ENCODE measurements at places on chromosomes 5 and 9. TPM values are rescaled to one million over a fixed set of nuclear protein-coding genes. Genes with fewer than 3 reads are reported as not detected.

PLCXD3 gene
- polyA plus RNA-seq: 36.2 TPM

PAEP gene
- polyA plus RNA-seq: not detected

DNA sequence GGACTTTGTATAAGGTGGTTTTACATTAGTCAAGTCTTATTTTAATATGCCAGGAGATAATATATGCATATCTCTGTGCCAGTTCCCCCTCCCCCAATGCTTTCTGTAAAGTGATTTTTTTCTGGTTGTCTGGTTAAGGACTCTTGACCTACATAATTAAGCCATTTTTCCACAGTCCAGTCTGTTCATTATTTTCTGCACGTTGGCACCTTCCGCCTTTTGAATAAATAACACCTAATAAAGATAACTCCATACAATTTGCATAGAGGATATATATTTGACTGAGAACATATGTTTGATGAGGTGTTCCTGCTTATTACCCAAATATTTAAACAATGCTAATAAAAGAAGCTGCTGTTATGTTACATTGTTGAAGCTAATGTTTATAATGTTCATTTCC is 320.9 kb downstream of the DMAC1 start:
- no peak for DNase-seq

DNA sequence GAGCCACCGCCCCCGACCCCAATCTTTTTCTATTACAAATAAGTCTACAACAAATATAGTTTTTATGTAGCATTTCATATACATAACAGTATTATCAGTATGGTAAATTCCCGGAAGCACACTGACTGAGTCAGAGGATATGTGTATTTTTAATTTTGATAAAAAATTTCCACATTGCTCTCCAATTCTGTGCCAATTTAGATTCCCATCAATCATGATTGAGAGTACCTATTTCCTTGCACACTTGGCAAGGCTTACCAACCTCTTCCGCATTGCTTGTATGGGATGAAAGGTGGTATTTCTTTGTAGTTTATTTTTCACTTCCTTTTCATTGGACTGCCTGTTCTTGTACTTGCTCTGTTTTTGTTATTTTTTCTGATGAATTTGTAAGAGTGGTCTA is 204.6 kb downstream of the RFX3 start:
- no peak for DNase-seq

GRCh38 chr9:99433555-99433954 is 211.5 kb downstream of the SEC61B start:
- DNase-seq: peak; percentile 39

- DNase-seq: no peak
Observed at GRCh38 chr5:56588131-56588487, 227.2 kb upstream of the MAP3K1 start.

Data from right cardiac atrium (tissue), 5 donors.